Stimulated activated CD4-positive, alpha-beta T cell treated with anti-CD3 and anti-CD28 coated beads, Interleukin-12 subunit alpha, Interleukin-12 subunit beta, amount 100 ng/mL, for 24 hours (primary cell): ENCODE measurements at places on chromosomes 4 and X.

GRCh38 chrX:96430756-96431455 is 253.7 kb upstream of the DIAPH2 start:
- DNase-seq = no peak

GRCh38 chrX:148270499-148270898 is 229.9 kb upstream of the AFF2 start:
- no peak for DNase-seq

DNA sequence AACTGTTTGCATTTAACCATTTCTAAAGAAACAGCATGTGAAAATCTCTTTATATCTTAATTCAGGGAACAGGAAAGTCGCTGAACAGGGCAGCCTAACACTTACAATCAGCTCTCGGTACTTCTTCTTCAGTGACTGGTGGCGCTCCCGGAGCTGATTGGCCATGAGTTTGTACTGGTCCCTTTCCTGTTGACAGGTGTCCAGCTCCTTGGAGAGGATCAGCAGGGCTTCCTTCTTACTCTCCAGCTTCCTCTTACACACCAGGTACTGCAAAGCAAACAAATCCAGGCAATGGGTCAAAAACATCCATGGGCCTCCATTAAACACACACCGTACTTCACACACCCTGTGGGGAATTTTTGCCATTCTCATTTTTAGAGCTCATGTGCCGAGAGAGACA is 36.4 kb downstream of the CCDC149 start:
- DNase-seq = no peak

DNA sequence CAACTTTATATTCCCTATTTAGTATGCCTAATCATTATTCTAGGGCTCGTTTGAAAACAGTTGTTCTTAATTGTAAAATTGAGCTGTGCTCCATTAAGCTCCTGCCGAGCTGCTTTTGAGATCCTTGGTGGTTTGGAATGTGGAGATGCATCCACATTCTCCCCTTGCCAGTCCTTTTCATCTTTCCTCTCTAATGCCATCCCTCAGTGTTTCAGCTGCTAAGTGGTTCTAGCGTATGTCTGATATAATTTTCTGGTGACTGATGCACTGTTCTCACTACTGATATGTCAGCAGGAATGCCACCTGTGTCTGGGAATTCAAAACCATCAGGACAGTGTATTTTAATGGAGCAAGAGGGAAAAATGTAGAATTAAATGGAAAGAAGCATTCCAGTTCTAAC is 1085.0 kb downstream of the CCSER1 start:
- DNase-seq = no peak

GRCh38 chrX:13168269-13168668 is 123.8 kb upstream of the FAM9C start:
- no peak for DNase-seq

- DNase-seq = no peak
These were observed 88.6 kb upstream of the MAML3 start for GRCh38 chr4:140242357-140243277.

DNA sequence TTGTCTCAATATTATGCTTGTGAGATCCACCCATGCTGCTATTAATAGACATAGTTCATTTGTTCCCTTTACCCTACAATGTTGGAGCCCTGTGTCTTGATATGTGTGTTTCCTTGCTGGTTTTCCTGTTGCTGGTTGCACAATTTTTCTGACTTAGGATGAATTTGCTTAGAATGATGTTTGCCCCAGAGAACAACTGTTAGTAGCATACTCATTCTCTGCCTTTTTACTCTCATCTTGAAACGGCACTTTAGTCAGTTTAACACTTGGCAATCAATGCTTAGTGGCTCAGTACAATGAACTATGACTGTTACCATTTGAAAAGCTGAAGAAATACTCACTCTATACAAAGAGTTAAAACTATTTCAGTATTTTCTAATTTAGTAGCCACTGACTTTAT is 158.8 kb upstream of the NDST4 start:
- DNase-seq = no peak

- no peak for DNase-seq
These were observed 48.0 kb downstream of the USP46 start for GRCh38 chr4:52611030-52611555.
